Left lung (tissue), 14 donors: ENCODE measurements at places on chromosomes 13 and 19. TPM values are rescaled to one million over a fixed set of nuclear protein-coding genes. Genes with fewer than 3 reads are reported as not detected.
A peak's percentile ranks its signal among the peaks of the same experiment; 100 is the strongest.

DNA sequence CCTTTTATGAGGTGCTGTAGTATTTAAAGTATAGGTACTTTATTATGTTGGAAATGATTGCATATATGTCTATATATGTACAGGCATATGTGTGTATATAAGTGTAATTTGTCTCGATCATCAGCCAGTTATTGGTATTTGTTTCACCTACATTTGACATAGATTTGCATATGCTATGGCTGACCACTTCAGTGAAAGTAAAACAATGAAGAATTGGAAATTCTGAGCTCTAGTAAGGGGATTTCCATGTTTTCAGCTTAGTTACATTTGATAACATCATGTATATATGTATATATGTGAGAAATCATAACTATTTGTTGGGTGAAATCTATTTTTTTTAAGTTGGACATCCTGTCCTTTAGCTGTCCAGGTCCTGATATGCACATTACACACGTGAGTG, 1303.9 kb downstream of the EFNB2 start:
- no peak for DNase-seq

DNA sequence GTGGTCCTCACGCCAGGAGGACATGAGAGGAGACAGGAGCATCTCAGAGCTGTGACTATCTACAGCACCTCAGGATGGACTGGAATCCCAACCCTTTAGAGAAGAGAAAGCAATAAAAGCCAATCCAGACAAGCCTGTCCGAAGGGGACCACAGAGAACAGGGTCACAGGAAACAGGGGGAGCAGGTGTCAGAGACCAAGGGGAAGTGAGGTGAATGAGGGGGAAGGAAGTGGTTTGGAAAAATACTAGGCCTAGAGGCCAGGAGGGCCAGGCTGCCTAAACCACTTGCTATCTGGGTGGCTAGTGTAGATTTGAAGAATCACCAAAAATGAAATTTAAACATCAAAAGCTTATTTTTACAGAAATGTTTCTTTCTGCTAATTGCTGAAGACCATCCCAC, 16.2 kb downstream of the TMTC4 start:
- no peak for DNase-seq

DNA sequence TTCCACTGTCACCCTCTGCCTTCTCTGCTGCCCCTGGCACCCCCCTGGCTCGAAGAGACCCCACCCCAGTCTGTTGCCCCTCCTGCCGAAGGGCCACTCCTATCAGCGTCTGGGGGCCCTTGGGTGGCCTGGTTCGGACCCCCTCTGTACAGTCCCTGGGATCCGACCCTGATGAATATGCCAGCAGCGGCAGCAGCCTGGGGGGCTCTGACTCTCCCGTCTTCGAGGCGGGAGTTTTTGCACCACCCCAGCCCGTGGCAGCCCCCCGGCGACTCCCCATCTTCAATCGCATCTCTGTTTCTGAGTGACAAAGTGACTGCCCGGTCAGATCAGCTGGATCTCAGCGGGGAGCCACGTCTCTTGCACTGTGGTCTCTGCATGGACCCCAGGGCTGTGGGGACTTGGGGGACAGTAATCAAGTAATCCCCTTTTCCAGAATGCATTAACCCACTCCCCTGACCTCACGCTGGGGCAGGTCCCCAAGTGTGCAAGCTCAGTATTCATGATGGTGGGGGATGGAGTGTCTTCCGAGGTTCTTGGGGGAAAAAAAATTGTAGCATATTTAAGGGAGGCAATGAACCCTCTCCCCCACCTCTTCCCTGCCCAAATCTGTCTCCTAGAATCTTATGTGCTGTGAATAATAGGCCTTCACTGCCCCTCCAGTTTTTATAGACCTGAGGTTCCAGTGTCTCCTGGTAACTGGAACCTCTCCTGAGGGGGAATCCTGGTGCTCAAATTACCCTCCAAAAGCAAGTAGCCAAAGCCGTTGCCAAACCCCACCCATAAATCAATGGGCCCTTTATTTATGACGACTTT, 2.0 kb downstream of the ZFP36 start:
- DNase-seq: peak; percentile 52

DNA sequence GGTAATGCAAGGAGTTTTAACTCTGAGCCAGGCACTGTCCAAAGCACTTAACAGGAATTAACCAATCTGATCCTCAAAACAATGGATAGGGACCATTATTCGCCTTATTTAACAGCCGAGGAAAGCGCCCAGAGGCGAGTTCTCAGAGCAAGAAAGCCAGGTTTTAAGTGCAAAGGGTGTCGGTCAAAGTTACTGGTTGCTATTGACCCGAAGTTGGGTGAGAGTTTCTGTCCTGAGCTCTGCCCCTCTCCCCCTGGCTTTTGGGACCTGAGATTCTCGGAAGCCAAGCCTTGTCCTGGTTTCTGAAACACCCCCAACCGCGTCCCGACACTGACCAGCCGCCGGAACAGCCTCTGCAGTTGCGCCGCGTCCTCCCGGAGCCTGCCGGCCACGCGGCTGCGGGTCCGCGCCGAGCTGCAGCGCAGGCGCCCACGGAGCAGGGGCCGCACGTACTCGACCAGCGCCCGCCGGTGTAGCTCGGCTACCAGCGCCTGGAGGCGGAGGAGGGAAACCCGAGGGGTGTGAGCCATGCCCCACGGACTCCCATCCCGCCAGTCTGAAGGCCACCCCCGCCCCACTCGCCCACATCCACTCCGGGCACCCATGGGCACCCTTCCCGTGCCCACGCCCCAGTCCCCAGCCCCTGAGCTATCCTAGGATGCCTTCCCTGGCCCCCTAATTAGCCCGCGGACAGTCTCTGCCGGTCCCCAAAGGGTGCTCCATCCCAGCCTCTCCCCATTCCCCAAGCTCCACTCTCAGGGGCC, 27.8 kb downstream of the EXOC3L2 start:
- DNase-seq: no peak

DNA sequence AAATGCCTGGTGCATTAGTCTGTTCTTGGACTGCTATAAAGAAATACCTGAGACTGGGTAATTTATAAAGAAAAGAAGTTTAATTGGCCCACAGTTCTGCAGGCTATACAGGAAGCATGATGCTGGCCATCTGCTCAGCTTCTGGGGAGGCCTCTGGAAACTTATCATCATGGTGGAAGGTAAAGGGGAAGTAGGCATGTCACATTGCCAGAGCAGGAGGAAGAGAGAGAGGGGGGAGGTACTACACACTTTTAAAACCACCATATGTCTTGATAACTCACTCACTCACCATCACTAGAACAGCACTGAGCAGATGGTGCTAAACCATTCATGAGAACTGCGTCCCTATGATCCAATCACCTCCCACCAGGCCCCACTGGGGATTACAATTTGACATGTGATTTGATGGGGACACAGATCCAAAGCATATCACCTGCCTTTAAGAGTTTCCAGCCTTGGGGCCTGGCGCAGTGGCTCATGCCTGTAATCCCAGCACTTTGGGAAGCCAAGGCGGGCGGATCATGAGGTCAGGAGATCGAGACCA, 219.0 kb downstream of the KATNAL1 start:
- no peak for DNase-seq

DNA sequence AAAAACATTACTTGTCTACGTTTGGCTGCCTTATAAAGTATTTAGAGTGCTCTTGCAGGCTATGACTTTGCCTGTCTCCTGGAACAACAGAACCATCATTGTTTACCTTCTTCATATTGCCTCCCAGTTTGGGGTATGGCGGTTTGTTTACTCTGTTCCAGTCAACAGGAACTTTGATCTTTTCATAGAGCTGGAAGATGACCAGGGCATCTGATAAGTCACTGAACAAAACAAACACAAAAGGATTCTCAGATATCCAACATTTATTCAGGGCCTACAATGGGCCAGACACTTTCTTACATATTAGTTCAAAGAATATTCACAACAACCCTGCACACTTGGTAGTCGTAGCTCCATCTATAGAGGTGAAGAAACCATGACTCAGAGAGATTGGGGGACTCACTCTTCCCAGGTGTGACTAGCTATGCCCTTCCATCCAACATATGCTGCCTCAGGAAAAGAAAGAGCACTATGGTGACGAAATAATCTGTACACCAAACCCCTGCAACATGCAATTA, 38.4 kb upstream of the CPB2 start:
- no peak for DNase-seq

- peak; percentile 53 for DNase-seq
Observed at GRCh38 chr19:48999481-49000325, 6.0 kb downstream of the RUVBL2 start.

DNA sequence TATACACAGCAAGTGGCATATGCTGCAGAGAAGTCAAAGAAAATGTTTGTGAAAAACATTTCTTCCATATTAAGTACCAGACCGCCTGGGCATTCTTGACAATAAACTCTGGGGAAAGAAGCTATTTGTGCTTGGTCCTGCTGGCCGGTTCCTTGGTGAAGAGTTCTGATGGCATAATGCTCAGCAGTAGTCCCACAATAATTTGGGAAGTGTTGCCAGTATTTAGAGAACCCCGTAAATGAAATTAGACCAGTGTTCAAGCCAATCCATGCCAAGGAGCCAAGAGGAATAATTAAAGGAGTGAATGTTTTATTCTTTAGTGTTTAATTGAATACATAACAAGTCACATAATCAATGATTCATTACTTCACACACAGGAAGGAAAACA, 6.3 kb downstream of the KCTD12 start:
- DNase-seq: no peak

GRCh38 chr13:30126903-30127428, 180.4 kb downstream of the KATNAL1 start:
- DNase-seq: no peak

- DNase-seq: no peak
Observed at GRCh38 chr19:38697197-38697596, 47.1 kb downstream of the CAPN12 start.

DNA sequence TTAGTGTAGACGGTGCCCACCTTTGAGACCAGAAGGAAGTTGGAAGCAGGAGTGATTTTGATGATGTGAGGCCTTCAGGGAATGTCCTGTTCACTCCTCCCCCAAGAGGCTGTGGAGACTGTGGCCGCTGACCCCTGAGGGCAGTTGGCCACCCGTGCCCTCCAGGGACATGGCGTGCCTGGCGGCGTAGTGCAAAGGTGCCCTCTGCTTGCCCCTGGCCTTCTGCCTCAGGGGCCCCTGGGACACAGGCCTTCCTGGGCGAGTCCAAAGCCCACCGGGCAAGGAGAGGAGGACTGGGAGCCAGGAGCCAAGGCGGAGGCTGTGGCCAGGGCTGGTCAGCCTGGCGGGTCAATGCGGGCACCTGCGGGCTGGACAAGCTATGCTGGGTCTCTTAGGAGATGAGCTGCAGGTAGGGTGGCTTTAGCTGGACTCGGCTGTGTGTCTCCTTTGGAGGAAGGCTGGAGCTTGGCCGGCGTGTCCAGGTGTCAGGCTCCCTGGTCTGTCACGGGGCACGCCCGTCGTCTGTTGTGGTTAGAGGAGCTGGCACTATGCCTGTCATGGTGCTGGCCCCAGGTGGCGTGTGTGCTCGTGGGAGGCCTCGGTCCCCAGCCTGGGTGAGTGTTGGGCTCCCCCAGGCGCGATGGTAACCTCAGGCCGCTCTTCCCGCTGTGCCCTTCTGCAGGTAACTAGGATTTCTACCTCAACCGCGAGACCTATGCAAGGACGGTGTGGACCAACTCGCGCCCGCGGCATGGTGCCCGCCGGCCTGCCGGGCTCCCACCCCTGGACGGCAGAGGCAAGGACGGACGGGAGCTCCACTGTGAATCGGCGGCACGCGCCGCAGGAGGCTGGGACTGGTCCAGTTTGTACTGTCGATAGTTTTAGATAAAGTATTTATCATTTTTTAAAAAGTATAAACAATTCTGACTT, 6.8 kb downstream of the PLEKHJ1 start:
- no peak for DNase-seq

KLK2 gene
- polyA plus RNA-seq: not detected

SMIM44 gene
- polyA plus RNA-seq: not detected

EXOC3L2 gene
- 1.4 TPM for polyA plus RNA-seq

CEACAM19 gene
- polyA plus RNA-seq: 15.5 TPM
